Femur (tissue), 1 donor: ENCODE measurements at places on chromosomes 3 and 15.
A peak's percentile ranks its signal among the peaks of the same experiment; 100 is the strongest.

GRCh38 chr3:52527732-52528585, 5.7 kb downstream of the NT5DC2 start:
- peak; percentile 24 for DNase-seq

GRCh38 chr3:178810181-178810580, 261.4 kb downstream of the ZMAT3 start:
- peak; percentile 79 for DNase-seq

DNA sequence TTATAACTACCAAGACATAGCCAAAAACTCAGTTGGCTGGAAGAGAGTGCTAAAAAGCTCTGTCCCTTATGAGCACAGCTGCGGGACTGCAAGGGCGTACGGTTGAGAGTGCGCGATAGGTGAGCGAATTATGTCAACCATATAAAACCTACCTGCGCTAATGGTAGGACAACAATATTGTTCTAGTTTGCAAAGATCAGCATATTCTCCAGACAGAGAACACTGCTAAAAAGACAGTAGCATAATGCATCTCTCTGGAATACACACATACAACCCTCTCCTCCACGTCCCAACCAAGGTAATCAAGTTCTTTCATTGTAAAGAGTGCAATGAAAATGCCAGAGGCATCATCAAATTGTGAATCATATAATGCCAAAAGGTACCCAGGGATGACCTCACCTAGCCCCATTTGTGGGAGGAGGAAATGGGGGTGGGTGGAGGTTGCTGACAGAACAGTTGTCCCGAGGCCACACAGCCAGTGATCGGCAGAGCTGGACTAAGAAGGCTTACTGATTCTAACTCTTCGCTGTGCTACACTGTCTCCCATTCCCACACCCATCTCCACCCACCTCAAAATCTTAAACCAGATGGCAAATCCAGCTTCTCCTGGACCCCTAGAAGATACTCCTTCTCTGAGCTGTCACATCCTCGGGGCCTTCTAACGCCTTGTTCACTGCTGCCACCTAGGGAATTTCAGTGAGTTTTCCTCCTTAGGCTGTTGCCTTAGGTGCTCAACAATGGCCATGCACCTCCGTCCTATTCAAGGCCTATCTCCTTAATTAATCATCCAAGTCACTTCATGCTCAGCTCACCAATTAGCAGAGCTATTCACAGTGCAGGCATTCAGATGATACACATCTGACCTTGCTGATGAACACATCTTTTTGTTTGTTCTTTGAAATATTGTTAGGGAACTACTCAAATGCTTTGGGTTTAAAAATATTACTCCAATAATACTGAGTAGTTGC, 60.7 kb downstream of the RPL22L1 start:
- no peak for DNase-seq

DNA sequence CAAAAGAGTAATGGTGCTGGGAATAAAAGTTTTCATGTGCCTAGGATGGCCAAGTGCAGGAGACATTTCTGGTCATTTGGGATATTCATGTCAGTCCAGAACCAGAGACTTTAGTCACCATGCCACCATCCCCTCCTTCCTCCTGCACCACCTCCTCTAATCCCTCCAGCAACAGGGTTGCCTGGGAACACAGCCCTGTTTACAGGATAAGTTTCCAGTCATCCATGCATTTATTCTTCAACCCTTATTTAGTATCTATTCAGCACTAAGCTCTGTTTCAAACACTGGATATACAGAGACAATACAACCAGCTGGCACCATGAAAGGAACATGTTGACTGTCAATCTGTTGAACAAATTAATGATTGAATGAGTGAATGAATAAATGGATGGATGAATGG, 211.7 kb downstream of the CLSTN2 start:
- DNase-seq, result no peak

DNA sequence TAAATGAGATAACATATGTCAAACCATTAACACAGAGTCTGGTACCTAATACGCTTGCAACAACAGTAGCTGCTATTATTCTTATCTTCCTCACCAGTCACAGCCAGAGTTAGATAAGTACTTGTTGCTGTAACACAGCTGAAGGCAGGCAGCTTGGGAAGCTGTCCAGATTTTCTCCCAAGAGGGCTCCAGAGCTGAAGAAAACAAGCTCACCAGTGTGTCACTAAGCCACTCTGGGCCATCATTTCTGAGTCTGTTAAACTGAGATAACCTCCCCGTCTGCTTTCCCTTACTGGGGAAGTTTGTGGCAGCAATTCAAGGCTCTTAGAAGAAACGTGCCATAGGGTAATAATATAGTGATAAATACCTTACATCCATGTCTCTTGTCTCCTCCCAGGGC, 226.3 kb downstream of the TAFA4 start:
- DNase-seq, result peak; percentile 52

DNA sequence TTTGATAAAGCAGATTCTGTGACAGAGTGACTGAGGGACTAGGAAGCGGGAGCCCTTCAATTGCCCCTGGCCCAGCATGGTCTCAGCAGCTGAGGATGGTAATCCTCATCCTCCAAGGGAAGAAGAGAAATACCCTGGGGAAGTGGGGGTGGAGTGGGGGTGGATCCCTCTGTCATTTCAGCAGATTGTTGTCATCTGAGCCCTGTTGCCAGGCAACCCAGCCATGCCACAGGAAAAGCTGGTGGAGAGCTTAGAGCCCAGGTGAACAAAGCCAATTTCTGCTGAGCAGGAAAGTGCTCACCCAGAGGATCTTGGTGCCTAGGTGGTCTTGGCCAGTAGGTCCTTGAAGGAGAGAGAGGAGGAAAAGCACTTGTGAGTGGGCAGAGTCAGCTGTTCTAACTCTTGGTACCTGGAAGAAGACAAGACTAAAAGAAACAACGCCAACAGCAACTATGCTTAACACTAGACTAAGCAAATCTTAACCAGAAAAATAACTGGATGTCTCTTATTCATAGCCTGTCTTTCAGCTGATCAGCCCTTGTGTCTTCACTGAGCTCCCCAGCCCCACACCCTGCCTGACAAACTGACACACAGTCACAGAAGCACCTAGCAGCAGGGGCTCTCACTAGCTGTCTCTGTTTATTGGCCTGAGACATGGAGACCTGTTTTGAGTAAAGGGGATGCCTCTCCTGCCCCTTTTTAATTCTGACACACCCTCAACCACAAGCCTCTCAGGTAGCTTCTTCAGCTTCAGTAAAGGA, 40.1 kb upstream of the DCLK3 start:
- no peak for DNase-seq

DNA sequence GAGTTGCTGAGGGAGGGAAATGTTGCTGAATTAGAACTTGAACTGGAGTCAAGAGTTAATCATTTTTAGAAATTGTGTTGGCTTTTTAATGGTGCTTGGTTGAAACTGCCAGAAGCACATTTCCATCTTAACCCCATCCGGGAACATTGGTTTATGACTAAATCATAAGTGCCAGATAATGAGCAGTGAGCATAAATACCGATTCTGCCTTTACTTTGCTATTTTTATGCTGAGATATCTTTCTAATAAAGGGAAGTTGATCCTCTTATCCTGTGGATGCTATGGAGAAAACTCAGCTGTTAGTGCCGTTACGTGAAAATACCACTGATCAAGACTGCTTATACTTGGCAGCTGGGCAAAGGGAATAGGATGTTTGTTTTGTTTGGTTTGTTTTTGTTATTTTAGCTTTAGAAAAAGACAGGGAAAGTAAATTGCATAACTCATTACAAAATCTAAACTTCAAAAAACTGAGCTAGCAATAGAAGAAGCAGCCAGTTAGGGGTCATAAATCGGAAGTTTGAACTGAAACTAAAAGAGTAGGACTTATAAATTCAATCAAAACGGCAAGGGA, 813.1 kb downstream of the NAALADL2 start:
- no peak for DNase-seq

- DNase-seq, result no peak
These were observed 38.6 kb upstream of the DGKG start for GRCh38 chr3:186400662-186401061.

DNA sequence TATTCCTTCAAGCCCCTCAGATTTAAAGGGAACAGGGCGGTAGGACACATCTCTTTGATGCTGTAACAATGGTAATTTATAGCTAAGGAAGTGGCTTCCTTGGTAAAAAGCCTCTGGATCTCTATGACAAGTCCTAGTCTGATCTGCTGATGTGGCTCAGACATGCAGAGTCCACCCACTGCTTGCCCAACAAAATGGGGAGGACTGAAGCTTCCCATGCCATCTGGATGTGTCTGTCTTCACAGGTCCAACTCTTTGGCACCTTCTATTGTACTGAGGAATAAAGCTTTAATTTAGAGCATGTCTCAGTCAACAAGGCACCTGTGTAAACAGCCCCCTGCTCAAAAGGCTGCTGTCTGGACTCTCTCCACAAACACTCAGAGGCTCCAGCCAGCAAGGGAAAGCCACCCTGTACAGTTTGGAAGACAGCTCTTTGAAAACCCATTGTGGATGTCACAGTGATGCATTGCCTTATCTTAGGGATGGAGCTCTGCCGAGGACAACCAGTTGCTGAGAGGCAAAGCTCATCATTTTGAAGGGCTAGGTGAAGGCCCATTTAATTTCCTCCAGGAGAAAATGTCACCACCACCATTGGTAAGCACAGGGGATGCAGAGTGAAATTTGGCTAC, 348.6 kb upstream of the GRM7 start:
- no peak for DNase-seq

GRCh38 chr3:70980646-70981170, 602.8 kb downstream of the FOXP1 start:
- no peak for DNase-seq

GRCh38 chr15:100383302-100384107, 41.7 kb upstream of the ADAMTS17 start:
- DNase-seq, result no peak

DNA sequence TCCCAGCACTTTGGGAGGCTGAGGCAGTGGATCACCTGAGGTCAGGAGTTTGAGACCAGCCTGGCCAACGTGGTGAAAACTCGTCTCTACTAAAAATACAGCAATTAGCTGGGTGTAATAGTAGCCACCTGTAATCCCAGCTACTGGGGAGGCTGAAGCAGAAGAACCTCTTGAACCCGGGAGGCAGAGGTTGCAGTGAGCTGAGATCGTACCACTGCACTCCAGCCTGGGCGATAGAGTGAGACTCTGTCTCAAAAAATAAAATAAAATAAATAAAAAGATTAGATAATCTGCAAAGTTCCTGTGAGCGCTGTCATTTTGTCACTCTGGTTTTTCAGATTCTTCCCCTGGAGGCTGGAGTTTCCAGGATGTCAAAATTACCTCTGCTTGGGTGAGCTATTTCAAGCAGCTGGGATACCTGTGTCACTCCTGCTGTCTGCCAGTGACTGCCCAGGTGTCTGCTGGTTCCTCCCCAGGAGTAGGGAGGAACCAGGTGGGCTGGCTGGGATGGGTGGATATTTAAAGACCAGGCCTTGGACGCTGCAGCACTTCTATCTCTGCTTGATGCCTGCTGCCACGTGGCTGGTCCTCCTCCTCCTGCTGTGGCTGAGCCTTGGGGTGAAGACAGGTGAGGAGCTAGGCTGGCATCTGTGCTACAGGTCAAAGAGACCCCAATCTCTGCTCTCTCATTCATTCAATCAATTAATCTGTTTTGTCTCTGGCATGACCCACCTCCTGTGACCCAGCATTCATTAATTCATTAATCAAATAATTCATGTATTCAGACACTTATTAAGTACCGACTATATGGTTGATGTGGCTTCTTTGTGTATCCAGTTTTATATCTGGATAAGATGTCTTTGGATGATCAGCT, 19.5 kb upstream of the MUC20 start:
- DNase-seq, result no peak

DNA sequence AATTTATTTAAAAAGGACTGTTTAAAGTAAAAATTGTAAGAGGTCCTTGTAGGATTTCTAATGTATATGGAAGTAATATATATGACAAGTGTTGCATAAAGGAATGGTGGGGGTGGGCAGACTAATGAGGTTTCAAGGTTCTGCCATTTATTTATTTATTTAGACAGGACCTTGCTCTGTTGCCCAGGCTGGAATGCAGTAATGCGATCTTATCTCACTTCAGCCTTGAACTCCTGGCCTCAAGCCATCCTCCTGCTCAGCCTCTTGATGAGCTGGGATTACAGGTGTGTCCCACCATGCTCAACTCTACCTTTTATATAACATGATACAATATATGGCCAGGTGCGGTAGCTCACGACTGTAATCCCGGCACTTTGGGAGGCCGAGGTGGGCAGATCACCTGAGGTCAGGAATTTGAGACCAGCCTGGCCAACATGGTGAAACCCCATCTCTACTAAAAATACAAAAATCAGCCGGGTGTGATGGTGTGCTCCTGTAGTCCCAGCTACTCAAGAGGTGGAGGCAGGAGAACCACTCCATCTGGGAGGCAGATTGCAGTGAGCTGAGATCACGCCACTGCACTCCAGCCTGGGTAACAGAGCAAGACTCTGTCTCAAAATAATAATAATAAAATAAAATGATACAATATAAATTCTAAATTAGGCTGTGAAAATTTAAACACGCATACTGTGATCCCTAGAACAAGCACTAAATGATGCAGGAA, 33.8 kb upstream of the IGF2BP2 start:
- no peak for DNase-seq

DNA sequence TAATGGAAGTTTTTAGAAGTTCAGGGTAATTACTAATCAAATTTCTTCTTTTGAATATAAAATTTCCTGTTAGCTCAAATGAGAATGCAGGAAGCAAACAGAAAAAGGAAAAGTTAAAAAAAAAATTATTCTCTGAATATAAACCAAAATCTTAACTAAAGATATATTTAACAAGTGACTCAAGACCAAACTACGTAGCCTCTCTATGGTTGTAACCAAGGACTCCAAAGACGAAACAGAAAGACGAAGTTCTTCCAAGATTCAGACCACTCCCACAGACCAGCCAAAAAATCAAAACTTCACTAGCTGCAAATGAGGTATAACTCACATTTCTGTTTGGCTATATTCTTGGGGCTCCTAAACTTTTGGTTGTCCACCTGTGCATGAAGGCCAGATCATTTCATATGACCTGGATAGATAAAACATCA, 846.5 kb upstream of the ALCAM start:
- no peak for DNase-seq

DNA sequence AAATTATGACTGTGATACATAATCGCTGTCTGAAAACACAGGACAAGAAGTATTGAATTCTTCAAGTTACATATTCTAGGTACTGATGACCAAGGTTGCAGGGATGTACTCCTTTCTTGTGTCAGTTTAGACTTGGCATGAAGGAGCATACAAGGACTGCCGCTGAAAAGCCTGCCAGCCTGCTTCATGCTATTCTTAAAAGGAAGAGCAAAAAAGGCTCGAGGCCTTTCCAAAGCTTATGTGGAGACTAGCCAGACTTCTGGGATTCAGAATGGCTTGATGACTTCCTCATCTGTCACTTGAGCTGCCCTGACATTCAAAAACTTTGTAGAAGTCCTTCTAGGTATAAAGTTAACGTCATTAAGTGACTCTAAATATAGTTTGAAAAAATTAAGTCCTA, 92.0 kb downstream of the CADM2 start:
- DNase-seq, result no peak
